ENCODE measurements at places on chromosomes 4 and X.
A peak's percentile ranks its signal among the peaks of the same experiment; 100 is the strongest.

DNA sequence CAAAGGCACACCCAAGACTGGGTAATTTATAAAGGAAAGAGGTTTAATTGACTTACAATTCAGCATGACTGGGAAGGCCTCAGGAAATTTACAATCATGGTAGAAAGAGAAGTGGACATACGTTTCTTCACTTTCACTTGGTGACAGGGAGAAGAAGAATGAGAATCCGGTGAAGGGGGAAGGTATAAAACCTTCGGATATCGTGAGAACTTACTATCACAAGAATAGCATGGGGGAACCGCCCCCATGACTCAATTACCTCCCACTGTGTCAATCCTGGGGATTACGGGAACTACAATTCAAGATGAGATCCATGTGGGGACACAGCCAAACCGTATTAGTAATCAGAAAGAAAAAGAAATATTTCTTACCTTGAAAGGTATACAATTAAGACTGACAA, 782.9 kb upstream of the HS3ST1 start:
- DNase-seq = no peak

GRCh38 chr4:10117359-10118047, 904 bp upstream of the WDR1 start:
- no peak for DNase-seq

- DNase-seq = no peak
Observed at GRCh38 chrX:72316408-72317110, 10.8 kb upstream of the CITED1 start.

DNA sequence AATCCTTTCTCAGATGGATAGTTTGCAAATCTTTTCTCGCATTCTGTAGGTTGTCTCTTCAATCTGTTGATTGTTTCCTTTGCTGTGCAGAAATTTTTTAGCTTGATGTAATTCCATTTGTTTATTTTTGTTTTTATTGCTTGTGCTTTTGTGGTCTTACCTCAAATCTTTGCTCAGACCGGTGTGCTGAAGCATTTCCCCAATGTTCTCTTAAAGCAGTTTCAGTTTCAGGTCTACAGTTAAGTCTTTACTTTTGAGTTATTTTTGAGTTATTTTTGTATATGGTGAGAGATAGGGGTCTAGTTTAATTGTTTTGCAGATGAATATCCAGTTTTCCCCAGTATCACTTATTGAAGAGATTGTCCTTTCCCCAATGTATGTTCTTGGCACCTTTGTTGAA, 18.2 kb upstream of the SLC25A14 start:
- DNase-seq = no peak

GRCh38 chrX:149830192-149830873, 48.6 kb downstream of the MAGEA9 start:
- DNase-seq = peak; percentile 40

GRCh38 chr4:94036964-94037363, 170.7 kb upstream of the SMARCAD1 start:
- no peak for DNase-seq

DNA sequence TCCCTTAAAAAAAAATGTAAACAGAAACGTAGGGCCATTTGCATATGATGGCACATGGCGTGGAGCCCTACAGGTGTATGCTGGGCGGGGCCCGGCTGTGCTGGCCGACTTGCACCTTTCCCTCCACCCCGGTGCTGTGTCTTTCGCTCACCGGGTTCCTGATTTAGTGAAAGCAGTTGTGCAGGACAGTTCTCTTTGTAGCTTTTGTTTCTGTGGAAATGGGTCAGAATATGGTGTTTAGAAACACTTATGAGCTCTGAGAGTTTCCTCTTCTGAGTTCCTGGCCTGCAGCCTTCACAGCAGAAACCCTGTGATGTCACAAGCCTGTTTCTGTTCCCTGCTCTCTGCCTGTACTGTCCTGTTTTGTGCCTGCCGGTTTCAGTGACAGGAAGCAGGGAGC, 22.5 kb upstream of the MSANTD1 start:
- DNase-seq = peak; percentile 10

GRCh38 chrX:109959356-109959871, 43.5 kb upstream of the TMEM164 start:
- no peak for DNase-seq

DNA sequence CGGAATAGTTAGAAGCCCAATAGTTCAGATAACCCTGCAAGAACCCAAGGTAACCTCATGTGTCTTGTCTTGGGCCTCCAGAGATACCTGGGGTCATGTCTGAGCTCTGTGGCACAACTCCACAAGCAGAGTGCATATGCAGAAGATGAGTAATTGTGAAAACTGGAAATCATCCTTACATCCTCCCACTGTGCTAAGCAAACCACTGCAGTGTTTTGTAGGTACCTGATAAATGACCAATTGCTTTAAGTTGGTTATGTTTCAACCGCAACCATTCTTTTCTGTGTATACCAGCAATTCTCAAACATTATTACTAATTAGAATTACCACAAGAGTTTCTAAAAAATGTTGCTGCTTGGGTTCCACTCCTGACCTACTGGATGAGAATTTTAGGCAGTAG, 73.2 kb downstream of the CBLL2 start:
- DNase-seq = no peak

- DNase-seq = no peak
Observed at GRCh38 chrX:148049441-148049840, 68.3 kb downstream of the FMR1NB start.

- DNase-seq = no peak
Observed at GRCh38 chrX:57137501-57137900, 304 bp upstream of the SPIN2A start.

DNA sequence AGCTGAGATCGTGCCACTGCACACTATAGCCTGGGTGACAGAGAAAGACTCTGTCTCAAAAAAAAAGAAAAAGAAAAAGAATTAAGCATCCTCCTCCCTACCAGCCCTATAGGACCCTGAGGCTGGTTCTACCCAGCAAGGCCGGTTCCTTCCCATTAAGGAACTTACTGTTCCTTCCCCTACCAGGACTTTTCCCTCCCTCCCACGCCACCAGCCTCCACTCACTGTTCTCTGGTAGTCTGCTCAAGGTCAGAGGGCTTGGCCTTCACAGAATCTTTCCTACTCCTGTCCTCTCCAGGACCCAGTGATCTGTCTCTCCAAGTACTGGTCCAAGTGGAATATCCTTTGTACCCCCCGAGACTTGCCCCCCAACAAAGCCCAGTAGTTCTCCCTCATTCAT, 1.4 kb downstream of the GRIPAP1 start:
- DNase-seq = no peak

DNA sequence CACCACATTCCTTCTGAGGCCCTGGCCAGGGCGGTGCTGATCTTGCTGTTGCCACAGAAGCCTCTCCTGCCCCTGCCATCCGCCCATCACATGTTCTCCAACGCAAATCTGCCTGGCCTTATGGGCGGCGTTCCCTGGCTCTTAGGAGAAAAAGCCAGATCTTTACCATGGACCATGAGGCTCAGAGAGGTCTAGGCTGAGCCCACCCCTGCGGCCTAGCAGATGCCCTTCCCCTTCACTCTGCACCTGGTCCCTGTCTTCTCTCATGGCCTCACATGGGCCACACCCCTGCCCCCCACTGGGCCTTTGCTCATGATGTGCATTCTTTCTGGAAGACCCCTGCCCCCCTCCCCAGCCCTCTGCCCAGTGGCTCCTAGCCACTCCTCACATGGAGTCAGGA, 78.5 kb downstream of the CRMP1 start:
- no peak for DNase-seq

DNA sequence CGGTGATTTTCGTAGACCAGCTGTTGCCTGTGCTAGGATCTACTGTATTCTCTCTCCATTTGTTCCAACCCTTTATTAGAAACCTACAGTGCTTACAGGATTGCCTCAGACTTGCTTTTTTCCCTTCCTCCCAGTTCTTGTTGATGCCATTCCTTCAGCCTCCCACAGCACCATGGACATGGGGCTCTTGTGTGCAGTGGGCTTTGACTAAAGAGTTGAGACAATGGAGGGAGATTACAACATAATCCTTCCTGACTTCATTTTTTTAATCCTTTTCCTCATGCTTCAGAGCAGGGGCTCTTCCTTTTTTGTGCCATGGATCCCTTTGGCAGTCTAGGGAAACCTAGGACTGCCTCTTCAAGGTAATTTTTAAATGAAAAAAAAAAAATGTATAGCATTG, 92.1 kb downstream of the BMPR1B start:
- no peak for DNase-seq

DNA sequence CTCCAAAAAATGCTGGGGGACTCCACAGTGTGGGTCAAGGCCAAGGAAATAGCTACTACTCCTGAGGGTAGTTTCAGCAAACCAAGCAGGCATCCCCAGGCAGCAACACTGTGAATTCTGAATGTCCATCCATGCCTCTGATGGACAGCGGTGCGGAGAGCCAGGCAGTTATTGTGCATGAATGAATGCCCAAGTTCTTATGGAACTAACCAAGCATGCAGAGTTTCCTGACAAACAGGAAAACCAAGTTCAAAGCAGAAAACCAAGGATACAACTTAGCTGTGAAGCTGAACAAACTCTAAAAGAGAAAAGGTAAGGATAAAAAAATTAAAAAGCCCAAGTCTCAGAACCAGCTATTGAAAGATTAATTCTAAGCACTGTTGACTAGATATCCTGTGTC, 642.6 kb upstream of the HS3ST1 start:
- no peak for DNase-seq

DNA sequence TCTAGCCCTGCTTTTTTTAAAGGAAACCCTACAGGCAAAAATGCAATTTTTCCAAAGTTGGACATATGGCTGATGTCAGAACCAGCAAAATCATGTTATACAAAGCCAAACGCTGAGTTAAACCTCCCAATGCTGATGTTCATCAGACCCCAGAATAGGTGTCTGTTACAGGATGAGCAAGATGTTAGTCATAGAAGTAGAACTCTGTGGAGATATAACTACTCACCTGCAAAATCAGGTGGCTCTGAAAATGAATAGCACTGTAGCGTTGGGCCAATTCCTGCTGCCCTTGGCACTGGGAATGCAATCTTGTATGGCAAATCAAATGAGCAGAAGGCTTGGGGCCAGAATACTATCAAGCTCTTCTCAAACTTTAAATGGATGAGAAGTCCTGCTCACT, 634.1 kb downstream of the RPA4 start:
- DNase-seq = no peak

- DNase-seq = no peak
Observed at GRCh38 chr4:155679343-155679742, 12.7 kb downstream of the GUCY1A1 start.

DNA sequence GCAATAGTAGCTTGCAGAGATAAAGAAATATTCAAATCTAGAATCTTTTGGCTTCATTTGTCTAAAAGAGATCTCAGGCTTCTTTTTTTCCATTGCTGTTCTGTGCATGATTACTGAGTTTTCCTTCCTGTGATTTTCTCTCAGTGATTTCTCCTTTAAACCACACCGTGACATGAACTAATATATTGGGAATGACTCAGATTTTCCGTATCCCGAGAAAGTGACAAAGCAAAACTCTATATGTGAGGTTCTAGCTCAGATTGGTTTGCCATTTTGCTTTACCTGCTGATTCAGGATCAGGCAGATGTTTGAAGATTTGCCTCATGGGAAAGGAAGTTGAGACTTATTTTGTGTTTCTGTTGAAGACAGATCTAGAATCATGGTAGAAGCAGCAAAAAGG, 59.4 kb downstream of the MTHFD2L start:
- DNase-seq = no peak

- no peak for DNase-seq
Observed at GRCh38 chr4:105807496-105807895, 87.8 kb upstream of the NPNT start.

DNA sequence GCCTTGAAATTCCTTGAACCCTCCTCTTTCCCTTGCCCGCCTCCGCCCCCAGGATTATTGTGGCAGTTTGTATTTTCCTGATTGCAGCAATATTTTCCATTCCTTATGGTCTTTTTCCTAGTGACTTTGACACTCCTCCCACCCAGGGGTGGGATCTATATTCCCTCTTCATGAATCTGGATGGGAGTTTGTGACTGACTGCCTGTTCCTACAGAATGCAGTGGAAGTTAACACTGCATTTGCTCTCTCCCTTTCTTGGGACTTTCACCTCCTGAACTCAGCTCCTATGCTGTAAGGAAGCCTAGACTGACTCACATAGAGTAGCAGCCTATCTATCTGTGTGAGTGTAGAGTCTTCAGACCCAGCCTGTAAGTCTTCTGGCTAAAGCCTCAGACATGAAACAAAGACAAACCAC, 2.2 kb downstream of the FUNDC2 start:
- DNase-seq = no peak

GRCh38 chr4:88960576-88960975, 96.4 kb downstream of the FAM13A start:
- DNase-seq = no peak

DNA sequence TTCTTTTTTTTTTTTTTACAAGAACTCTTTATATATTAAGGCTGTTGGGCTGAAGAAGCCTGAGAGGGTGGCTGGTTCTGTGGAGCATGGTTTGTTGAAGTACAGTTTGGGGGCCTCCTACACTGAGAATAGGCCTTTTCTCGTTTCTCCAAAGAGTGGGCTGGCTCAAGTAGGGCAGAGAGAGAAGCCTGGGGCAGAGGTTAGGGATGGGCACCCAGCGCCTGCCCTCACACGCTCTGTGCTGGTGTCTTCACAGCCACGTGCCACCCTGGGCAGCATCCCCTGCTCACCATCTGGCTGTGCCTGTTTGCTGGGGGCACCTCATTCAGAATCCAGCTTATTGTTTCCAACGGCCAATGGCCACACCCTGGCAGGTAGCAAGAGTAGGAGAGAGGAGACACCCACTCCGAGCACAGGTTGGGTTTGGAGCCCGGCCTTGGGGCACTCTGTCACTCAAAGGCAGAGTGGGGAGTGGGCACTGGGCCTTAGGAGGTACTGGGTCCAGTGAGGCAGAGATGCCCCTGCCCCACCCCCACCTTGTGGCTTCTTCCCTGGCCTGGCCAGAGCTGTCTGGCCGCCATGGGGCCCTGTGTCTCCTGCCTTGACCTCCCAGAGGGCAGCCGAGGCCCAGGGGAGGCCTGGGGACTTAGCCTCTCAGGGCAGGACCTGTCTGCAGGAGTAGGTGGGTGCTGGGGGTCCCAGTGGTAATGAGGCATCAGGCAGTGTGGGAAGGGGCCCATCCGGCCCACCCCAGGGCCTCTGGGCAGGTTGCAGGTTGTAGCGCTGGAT, 2.9 kb downstream of the MSANTD1 start:
- no peak for DNase-seq

DNA sequence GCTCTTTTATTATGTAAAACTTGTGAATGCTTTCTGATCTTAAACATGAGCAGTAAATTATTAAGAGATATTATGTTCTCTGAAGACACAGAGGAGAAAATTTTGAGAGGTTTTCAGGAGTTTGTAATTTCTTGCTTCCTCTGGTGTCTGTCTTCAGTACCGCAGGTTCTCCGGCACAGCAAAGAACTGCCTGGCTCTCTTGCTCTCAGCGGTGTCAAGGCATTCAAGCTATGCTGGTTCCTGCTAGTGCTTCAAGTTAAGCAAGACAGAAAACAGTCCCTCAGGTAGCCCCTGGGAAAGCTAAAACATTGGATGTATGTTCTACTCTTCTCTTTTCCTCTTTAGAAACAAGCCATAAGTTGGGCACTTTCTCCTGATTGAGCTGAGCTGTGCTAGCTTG, 120.2 kb upstream of the CENPE start:
- no peak for DNase-seq

DNA sequence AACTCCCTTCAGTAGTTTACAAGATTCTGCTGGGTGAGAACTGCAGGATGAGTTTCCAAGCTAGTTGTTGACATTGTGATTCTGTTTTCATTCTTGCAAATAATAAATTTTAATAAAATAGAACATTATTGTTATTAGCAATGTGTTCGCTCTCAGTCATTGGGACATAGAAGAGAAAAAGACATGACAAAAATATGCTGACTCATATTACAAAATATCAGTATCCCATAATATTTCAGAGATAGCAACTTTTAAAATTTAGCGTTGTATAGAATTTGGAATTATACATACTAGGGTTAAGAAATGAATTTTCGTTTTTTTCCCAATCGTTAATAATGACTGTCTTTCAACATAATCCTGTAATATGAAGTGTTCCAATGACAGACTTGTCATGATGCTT, 45.4 kb downstream of the KIT start:
- DNase-seq = no peak

All from CD8-positive, alpha-beta memory T cell (primary cell).